Chondrocyte (in vitro differentiated cells): ENCODE measurements at places on chromosomes 6 and 20. TPM values are rescaled to one million over a fixed set of nuclear protein-coding genes. Genes with fewer than 3 reads are reported as not detected.

GRCh38 chr6:169533301-169534038 lies 168.4 kb downstream of the WDR27 start:
- no peak overlapping the region for H3K4me3 ChIP-seq
- DNase-seq, result no peak
- H3K27ac ChIP-seq, result no peak overlapping the region
- peaks cover 13% of the 10 kb centered on the region for H3K4me1 ChIP-seq

DNA sequence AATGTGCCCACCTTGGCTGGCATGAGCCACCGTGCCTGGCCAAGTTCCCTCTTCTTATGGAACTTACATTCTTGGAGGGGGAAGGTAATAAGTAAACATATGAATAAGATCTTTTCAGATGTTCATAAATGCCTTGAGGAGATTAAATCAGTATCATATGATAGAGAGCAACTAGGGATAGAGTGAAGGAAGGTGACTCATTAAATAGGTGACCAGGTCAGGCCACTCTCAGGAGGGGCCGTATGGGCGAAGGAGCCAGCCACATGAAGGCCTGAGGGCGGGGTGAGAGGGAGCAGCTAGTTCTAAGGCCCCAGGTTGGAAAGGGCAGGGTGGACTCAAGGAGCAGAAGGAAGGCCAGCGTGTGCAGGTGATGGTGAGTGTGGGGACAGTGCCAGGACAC lies 91.1 kb downstream of the UST start:
- peaks cover 24% of the 10 kb centered on the region for H3K4me1 ChIP-seq
- no peaks in the 10 kb centered on the region for H3K27me3 ChIP-seq
- no peak overlapping the region for H3K27ac ChIP-seq
- H3K36me3 ChIP-seq, result no peaks in the 10 kb centered on the region

DNA sequence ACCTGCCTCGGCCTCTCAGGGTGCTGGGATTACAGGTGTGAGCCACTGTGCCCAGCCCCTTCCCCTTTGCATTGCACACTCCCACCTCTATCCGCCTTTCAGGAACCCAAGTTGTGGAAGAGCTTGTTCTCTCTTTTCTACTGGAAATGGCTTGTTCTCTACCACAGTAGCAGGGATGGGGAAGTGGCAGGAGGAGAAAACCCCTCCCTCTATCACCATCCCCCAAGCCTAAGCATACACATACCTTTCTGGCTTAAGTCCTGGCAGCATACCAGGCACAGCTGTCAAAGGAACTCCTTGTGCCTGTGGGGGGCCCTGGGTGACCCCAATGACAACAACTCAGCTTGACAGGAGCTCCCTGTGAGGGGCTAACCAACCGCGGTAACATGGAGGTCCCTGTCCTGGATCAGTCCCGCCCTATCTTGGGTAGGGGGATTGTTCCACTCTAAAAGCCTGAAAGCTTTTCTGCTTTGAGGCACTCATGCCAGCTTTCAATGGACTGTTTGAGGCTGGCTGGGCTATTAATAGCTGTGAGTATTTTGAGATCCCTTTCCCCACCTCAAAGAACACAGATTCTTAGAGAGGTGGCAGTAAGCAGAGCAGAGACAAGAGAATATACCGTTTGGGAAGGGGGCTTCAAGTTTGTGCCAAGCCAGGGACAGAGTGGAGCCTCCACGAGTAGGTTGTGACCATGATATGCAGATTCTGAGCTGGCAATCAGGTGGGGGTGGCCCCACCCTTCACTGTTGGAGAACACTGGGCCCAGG lies 2.3 kb downstream of the KLHDC3 start:
- H3K27me3 ChIP-seq, result no peaks in the 10 kb centered on the region
- no peak for DNase-seq
- H3K4me1 ChIP-seq, result peaks cover 57% of the 10 kb centered on the region
- H3K36me3 ChIP-seq, result peaks cover 14% of the 10 kb centered on the region
- H3K27ac ChIP-seq, result peak overlapping the region; percentile 63
- H3K4me3 ChIP-seq, result peak overlapping the region; percentile 44

- DNase-seq, result no peak
- peaks cover 7% of the 10 kb centered on the region for H3K36me3 ChIP-seq
These were observed 463.6 kb upstream of the GJE1 start for GRCh38 chr6:141669141-141669540.

GRCh38 chr6:124132256-124132655 lies 328.6 kb downstream of the NKAIN2 start:
- no peak for DNase-seq
- H3K27me3 ChIP-seq, result peaks cover 4% of the 10 kb centered on the region
- peaks cover 3% of the 10 kb centered on the region for H3K36me3 ChIP-seq
- H3K4me3 ChIP-seq, result no peak overlapping the region

DNA sequence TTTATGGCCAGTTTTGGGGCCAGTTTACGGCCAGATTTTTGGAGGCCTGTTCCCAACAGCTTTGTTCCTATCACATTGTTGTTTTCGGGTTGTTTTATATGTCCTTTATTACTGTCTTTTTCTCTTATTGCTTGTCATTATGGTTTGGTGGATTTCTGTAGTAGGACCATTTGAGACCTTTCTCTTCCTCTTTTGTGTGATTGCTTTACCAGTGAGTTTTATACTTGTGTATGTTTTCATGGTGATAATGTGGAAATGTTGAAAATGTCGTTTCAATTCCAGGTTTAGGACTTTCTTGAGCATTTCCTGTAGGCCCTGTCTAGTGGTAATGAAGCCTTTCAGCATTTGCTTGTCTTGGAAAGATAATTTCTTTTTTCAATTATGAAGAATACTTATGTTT lies 17.8 kb downstream of the HLA-B start:
- DNase-seq, result no peak
- H3K4me1 ChIP-seq, result no peaks in the 10 kb centered on the region
- peaks cover 15% of the 10 kb centered on the region for H3K27me3 ChIP-seq
- H3K27ac ChIP-seq, result no peak overlapping the region
- H3K36me3 ChIP-seq, result peaks cover 13% of the 10 kb centered on the region
- H3K4me3 ChIP-seq, result no peak overlapping the region

Gene WFDC5
- total RNA-seq, result not detected in 3 replicates

DNA sequence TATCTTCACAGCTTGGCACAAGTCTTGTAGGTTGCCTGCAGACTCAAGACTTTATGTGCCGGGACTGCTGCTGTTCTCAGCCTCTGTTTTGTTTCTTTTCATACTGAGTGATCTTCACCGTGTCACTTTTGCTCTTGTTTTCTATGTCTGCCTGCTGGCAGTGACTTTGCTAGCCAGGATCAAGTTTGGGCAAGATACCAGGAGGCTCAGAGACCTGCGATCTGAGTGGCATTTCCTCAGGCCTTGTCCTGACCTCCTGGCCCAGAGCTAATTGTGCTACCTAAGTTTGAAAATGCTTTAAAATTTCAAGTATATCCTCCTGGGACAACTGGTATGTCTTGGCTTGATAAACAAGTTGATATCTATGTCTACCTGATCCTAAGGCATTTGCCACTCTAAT lies 57.2 kb downstream of the DOK5 start:
- H3K4me3 ChIP-seq, result no peak overlapping the region
- DNase-seq, result no peak
- no peak overlapping the region for H3K27ac ChIP-seq
- no peaks in the 10 kb centered on the region for H3K36me3 ChIP-seq

Gene ZBTB46
- total RNA-seq, result 5.9 to 8.3 TPM (median 6.0 TPM) in 3 replicates

Gene MYMX
- total RNA-seq, result not detected in 3 replicates
